ENCODE measurements at places on chromosomes 13 and 19.

DNA sequence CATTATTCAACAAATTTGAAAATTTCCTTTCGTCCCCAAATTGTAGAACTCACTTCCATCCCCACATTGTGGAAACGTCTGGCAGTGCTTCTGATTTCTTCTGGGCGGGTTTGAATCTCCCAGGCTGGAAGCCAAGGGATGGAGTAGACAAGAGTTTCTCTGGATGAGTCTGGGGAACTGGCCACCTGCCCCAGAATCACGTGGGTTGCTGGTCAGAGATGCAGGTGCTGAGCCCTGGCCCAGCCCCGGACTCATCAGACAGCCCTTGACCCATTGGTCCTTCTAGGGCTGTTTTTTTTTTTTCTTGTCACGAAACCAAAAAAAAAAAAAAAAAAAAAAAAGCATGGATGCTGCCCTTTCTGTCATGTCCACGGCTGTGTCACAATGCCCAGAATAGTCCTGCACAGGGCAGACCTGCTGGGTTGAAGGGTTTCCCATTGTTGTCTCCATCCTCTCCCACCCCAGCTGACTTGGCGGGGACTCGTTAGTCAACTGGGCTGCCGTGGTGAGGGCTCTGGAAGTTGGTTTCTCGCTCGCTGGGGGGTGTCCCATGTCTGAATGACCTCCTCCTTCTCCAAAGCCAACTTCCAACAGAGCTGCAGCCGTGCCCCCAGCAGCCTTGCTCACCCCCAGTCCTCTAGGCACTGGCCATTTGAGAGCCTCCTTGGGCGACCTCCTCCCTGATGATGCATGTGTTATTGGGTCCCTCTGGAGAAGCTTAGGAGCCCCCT, 12.8 kb downstream of the CHST8 start:
- DNase-seq, result no peak

DNA sequence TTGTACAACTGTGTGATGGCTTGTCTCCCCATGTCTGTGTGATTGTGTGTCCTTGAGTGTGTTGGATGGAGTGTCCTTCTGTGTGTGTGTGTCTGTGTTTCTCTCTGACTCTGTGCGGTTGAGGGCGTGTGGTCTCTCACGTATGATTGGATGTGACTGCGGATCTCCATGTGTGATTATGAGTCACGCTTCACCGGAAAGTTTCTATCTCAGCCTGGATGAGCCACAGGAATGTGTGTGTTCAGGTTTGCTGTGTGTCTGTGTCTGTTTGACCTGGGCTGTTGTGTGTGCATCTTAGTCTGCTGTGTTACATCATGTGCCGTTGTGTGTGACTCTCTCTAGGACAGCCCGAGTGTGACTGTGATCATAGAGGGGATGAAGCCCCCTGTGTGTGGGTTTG, 15.5 kb upstream of the ZNF835 start:
- no peak for DNase-seq

GRCh38 chr13:41802043-41802683, 158.7 kb downstream of the VWA8 start:
- no peak for DNase-seq

DNA sequence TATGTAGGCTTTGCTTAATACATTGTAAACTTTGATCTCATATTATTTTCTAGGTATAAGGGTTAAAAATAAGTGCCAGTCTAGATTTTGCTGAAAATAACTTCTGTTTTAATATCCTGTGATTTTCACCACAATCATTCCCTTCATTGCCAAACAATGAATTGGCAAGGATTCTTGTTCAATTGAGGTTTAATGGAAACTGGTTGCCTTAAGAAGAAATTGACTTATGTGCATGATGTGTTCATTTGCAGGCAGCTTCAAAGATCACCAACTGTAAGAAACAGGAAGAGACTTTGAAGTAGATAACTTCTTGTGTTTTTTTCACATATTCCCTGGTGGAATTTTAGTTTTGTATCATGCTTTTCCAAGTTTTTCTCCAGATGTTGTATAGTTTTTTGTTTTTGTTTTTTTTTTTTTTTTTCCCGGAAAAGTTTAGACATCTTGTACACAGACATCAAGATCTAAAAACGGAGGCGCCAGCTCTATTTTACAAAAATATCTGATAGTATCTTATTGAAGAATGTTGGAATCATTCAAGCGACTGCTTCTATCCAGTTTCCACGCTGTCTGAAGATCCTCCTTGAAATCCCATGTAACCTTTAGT, 108.3 kb downstream of the POSTN start:
- DNase-seq, result no peak

DNA sequence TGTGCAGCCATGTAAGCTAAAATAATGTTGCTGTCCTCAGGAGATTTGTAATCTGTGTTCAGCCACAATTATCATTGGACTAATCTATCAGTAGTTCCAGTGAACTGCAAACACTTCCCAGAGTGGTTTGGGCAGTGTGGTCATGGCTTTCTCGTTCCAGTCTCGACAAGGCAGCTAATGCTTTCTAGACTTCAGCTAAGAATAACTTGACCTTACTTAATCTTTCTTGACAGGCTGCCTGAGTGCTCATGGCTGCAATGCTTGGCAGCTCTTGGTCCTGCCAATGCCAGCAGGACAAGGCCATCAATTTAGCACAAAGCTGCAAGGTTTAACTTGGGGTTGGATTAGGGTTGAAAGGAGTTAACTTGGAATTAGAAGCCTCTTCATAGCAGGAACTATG, 32.8 kb downstream of the ATP12A start:
- DNase-seq, result no peak

DNA sequence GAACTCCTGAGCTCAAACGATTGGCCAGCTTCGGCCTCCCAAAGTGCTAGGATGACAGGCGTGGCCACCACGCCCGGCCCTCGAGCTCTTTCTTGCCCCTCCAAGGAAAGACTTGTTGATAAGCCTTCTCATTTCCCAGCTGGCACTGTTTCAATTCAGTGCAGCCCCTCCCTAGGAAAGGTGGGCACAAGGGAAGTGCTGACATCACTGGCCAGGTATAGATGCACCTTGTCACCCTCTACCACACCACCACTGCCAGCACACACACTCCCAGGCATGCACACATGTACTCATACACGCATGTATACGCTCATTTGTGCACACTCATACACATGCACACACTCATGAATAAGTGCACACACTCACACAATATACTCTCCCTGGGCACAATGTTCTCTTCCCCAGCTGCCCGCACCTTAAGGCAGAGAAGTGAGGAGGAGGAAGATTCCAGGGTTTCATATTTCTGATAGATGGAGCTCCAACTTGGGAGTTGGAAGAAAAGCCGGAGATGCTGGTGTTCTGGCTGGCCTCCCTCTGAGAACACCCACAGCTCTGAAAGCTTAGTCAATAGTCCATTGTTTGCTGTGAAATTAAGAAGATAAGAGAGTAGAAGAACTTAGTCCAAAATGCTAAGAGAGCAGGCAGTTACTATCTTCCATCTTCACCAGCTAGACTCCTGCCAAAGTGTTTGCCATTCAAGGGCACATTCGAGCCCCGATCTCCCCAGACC, 196.7 kb downstream of the FOXO1 start:
- no peak for DNase-seq

DNA sequence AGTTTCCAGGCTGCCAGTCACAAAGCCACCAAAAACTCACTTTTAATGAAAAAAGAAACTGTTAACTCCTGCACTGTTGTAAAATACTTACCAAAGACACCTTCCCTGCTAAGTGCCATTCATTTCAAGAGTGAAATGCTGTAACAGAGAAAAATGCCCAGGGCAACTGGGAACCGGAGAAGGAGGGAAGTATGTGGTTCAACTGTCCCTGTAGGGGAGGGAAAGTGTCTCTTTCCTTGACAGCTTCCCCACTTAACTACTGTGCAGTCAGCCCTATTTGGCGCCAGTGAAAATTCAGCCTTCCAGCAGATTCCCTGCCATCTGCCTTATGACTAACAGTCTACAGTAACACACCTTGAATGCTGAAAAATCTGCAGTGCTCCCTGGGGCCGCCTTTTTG, 789.0 kb downstream of the DIAPH3 start:
- DNase-seq, result no peak

GRCh38 chr13:105997581-105998550, 537.6 kb downstream of the EFNB2 start:
- no peak for DNase-seq

- DNase-seq, result no peak
Measured at GRCh38 chr13:100611678-100612492, 23.3 kb upstream of the GGACT start.

DNA sequence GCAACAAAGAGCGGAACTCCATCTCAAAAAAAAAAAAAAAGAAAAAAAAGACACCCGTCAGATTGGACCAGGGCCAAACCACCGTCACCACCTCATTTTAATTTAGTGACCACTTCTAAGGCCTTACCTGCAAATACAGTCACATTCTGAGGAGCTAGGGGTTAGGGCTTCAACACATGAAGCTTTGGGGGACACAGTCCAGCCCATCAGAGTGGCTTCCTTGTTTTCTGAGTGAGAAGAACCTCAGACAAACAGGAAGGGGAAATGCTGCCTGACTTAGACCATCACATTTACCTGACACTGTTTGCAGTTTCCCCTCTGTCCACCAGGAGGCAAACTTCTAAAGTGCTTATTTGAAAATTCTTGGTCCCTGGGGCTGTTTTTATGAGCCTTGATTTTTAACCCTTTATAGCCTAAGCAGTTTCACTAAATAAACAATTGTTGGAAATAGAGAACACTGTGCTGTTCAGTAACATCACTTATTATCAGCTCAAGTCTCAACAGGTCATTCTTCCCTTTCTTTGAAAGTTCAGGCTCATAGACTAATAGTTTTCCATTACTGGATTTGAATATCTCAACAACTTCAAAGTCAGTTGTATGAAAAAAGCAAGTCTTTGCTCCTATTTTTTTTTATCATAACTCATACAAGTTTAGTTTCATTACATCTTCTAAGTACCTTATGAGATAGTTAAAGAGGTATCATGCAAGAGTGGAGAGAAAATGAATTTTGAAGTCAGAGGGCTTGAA, 74.9 kb upstream of the WASF3 start:
- DNase-seq, result peak; percentile 53

GRCh38 chr19:5827891-5828660, 11.4 kb downstream of the FUT6 start:
- DNase-seq, result peak; percentile 93

DNA sequence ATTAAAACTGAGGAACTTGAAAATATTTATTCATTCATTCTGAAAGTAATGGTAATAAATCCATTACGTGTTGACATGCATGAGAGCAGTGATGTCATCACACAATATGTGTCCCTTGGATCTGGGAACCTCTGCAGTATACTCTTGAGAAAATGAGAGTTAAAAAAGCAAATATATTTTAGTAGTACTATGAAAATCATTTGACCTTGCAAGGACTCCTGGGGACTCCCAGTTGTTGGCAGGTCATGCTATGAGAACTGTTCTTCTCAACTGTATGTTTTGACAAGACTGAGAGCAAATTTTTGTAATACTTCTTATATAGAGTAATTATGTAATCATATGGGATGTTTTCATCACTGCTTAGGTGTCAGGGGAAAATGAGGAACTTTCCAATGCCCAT, 249.4 kb downstream of the PCCA start:
- DNase-seq, result peak; percentile 15

DNA sequence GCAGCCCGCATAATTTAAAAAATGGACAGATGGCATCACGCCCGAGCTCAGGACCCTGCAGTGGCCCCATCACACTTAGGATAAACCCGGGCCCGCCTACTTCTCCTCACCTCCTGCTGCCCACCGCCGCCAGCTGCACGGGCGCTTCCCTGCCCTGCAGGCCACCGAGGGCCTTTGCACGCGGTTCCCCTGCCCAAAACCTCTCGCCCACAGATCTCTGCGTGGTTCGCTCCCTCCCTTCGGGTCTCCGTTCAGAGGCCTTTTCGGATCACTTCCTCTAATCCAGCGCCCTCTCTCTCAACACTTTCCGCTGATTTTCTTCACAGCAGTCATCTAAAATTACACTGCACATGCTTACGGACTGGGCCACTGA, 1.8 kb downstream of the SHISA7 start:
- DNase-seq, result peak; percentile 64

DNA sequence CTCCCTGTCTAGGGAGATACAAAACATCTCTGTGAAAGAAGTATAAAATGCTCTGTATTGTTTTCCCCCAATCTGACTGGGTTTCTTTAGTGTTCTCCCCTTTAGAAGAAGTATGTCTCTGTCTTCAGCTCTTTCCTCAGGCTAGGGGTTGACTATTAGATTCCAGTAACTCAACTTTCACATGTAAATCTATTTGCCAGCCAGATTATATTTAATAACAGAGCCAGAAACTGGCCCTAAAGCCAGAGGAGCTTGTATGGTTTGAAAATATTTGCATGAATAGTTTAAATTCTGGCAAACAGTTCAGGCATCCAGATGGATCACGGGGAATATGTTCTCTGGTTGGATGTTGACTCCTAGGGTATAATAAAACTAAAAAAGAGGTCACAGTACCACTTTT, 22.3 kb upstream of the CYSLTR2 start:
- DNase-seq, result no peak

- DNase-seq, result peak; percentile 87
Measured at GRCh38 chr19:1269478-1270212, 513 bp downstream of the CIRBP start.

GRCh38 chr19:38852231-38853044, 2.7 kb upstream of the HNRNPL start:
- DNase-seq, result peak; percentile 75

- no peak for DNase-seq
Measured at GRCh38 chr13:90732049-90732448, 615.4 kb upstream of the MIR17HG start.

- DNase-seq, result peak; percentile 9
Measured at GRCh38 chr19:50924586-50924985, 13.4 kb upstream of the KLK4 start.

DNA sequence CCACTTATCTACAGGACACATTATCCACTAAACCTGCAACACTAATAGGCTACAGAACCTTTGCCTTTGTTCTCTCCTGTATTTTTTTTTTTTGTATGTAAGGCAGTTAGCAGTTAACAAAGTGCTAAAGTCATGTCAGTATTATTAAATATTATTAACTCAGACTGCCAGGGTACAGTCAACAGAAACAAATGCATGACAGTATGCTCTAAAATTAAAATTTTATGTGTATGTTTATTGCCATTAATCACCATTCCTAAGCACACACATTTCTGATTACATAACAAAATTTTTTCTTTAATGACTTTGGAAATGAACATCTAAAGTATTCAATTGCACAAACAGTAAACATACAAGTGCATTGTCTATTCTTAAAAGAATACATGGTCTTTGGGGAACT, 41.7 kb downstream of the XPO4 start:
- no peak for DNase-seq

DNA sequence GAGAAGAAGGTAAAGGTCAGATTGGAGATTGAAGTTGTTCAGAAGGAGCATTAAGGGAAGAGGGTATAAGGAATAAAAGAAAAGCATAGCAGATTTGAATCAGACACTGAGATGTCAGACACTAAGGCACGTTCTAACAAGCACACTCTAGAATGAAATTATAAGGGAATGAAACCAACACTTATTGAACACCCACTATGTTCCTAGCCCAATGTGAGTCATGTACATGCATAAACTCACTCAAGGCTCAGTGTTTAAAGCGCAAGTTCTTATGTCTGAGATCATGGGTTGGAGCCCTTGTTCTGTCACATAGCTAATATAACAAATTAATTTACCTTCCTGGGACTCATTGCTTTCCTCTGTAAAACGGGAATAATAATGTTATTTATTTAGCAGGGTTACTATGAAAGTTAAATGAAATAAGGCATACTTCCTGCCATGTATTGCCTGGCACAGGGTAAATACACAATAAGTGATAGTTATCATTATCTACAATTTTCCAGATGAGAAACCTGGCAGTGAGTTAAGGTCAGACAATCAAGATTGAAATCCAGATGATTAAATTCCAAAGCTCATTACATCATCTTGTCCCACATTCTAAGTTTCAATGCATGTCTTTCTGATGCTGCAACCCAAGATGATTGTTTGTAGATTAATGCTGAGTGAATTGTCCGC, 68.3 kb upstream of the DACH1 start:
- no peak for DNase-seq

All from inflammatory macrophage treated with lipopolysaccharide for 4 hours (primary cell).